ENCODE measurements at places on chromosomes 6 and 20.
A peak's percentile ranks its signal among the peaks of the same experiment; 100 is the strongest.

DNA sequence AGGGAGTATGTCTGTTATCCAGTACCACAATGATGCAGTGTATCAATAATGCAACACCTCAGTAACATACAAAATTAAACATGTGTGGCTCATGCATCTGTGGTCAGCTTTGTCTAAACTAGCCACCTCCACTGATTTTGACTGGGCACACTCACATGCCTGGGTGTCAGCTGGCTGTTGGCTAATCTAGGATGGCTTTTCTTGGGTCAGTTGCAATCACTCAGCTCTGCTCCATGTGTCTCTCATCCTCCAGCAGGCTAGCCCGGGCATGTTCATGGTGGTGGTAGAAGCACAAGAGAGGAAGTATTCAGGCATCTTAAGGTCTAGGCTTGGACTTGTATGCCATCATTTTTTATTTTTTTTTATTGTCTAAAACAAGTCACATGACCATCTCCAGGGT lies 59.3 kb upstream of the JAG1 start:
- DNase-seq = no peak

DNA sequence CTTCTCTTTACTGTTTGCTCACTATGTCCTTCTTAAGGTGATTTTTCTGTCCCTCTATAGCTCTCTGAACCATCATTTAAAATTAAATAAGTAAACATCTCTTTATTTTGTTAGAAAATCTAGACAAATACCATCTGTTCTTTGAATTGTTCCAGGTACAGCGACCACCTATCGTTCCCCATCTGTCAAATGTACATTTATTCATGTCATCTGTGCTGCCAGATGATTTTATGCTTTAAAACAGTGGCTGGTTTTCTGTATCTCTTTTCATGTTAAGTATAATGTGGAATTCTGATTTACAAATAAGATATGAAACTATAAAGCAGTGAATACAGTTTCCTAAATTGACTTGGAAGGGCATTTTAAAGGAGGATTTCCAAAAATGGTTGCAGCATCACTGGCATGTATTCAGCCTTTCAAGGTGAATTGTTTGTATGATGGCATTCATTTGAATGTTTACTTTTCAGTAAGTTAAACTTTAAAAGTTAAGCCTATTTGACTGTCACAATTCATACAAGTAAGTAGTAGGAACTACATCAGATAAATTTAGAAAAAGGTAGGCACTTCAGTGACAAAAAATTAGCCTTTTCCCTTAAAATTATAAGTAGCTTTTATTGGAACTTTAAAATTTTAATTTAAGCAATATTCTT lies 92.6 kb upstream of the CLVS2 start:
- DNase-seq = no peak

- DNase-seq = no peak
These were observed 118.1 kb upstream of the AFDN start for GRCh38 chr6:167708501-167709094.

DNA sequence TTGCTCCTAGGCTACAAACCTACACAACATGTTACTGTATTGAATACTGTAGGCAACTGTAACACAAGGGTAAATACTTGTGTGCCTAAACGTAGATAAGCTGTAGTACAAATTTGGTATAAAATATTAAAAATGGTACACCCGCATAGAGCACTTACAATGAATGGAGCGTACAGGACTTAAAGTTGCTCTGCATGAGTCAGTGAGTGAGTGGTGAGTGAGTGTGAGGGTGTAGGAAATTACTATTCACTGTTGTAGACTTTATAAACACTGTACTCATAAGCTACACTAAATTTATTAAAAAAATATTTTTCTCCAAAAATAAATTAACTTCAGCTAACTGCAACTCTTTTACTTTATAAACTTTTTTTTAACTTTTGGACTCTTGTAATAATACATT lies 391.6 kb downstream of the ADGRB3 start:
- DNase-seq = no peak

DNA sequence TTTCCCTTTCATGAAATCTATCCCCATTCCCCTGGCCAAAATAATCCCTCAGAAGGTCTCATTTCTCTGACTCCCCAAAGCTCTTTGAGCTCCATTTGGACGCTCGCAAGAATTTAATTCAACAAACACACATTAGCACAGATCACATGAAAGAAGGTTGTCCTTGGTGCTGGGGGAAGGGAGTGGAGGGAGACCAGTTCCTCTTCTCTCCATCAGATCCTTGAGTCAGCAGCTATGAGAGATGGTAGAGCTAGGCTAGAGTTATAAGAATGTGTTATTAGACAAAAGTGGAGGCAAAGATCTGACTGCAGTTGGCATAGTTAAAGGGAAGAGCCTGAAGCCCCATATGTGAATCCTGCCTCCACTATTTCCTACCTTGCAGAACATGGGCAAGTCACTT lies 184.2 kb upstream of the CDYL start:
- DNase-seq = no peak

DNA sequence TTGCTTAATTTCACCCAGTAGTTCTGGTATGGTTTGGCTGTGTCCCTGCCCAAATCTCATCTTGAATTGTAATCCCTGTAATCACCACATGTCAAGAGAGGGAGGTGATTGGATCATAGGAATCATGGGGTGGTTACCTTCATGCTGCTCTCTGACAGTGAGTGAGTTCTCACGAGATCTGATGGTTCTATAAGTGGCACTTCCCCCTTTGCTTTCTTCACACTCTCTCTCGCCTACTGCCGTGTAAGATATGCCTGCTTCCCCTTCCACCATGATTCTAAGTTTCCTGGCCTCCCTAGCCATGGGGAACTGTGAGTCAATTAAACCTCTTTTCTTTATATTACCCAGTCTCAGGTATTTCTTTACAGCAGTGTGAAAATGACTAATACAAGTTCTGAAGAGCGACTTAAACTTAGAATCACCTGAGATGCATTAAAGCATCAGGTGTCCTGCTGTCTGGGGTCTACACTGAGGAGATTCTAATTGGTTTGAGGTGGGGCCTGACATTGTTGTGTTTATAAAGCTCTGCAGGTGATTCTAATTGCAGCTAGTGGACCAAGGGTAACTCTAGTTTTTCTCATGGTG lies 82.1 kb upstream of the DTNBP1 start:
- DNase-seq = no peak

DNA sequence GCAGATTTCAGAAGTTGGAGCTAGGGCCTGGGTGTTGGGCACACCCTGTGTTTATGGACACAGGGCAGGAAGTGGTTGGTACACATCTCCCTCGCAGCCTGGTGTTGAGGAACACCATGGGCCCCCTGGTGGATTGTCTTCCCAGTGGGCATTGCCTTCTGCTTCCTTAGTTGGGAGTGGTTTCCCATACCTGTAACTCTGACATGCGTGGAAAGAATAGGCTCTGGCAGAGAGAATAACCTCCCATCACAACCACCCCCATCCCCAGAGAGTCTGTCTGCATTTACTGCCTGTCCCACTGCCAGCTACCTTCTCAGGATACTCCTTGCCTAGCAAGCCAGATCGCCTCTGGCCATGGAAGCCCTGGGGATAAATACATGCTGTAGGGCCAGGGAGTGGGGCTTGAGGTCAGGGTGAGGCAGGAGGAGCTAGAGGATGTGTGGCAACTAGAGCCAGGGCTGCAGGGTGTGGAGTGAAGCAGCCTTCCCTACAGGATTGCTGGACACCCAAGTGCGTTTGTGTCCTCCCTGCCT lies 14.7 kb downstream of the LRRC73 start:
- no peak for DNase-seq

DNA sequence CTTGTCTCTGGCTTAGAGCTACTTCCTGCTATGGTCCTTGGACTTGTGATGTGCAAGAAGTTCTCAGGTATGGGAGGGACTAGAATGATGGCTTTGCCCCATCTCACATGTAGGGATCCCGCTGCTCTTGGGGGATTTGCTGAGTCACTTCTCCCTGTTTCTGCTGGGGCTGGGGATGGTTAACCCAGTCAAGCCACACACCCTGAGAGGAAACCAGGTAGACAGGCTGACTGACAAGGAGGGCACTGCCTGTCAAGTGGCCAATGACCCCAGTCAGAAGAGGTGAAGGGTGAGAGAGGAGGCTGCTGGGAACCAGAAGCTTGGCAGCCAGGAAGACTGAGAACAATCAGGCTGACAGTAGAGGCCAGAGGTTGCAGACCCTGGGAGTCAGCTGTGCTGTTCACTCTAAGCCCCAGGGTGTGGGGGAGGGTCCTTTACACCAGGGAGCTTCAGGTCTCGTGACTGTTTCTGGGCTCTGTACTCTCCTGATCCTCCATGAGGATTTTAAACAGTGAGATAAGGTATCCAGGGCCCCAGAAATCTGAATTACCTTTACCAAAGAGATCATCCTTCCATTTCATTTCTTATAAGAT lies 34.6 kb downstream of the HLA-F start:
- DNase-seq = no peak

DNA sequence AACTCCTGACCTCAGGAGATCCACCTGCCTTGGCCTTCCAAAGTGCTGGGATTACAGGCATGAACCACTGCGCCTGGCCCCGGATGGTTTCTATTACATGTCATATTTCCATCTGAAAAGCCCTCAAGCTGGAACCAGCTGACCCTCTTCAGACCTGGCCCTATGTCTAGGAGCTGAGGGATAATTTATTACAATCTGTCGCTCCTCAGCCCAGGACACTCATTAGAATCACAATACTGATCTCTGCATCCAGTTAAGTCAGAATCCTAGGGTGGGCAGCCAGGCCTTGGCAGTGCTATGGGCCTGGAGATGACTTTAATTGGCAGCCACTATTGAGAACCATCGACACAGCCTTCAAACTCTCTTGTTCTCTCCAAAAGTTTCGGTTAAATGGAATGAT lies 162.6 kb upstream of the SNX9 start:
- DNase-seq = no peak

- DNase-seq = no peak
These were observed 4.2 kb upstream of the GPR31 start for GRCh38 chr6:167161851-167162467.

GRCh38 chr6:32252331-32253009 lies 28.6 kb upstream of the NOTCH4 start:
- no peak for DNase-seq

GRCh38 chr6:34381081-34381480 lies 11.4 kb downstream of the NUDT3 start:
- DNase-seq = no peak

DNA sequence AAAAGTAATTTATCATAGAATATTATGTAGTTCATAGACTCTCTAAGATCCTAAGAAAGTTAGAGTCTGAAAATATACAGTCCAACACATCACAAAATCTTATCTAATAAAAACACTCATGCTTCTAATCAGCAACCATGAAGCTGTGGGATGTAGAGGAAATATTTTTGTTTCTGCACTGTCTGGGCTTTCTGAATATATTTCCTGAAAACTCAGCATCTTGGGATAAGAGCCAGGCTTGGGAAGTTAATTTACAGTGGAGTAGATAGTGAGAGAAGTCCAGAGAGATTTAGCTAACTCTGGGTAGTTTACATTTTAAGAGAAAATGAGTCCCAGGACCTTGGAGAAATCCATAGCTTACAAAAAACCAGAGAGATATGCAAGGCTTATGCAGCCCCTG lies 150.4 kb upstream of the BMP5 start:
- DNase-seq = no peak

GRCh38 chr6:149093643-149094042 lies 223.9 kb upstream of the TAB2 start:
- no peak for DNase-seq

DNA sequence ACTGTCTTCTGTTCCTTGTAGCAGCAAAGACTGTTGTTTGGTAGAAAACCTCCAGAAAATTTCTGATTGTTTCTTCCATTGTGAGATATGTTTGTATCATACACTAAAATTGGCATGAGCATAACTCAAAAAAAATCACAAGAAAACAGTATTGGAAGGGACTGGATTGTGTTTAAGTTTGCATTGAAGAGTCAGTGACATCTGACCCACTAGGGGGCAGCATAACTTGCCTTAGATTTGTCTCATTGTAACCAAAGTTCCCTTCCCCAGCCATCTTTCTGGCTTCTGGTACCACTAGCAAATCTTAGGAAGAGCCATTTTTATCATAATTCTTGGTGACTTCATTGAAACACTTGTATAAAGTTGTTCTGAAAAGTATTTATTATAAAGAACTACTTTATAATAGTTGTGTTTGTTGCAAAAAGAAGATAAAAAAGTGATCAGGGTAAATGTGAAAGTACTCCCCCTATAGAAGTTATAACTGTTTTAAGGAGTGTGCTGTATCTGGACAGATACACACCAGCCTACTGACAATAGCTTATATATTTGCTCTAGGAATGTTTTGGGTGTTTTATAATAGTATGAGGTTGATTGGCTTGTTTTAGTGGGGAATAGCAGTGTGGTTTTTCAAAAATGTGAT lies 7.7 kb downstream of the CSTF1 start:
- DNase-seq = peak; percentile 9

GRCh38 chr6:56692523-56693245 lies 50.0 kb upstream of the DST start:
- no peak for DNase-seq

DNA sequence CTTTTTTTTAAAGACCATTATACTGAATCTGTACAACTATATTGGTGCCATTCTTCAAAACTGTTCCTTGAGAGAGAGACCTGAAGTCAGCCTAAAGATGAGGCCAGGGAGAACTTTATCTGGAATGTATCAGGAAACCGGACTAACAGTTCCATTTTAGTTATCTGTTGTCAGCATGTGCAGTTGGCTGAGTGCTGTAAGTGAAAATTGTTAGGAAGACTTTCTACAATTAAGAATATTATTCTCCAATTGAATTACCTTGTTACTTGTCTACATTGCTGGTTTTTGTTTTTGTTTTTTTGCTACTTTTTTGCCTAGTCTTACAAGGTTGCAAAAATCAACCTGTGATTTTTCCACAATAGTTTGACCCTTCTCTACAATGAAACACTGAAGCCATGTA lies 7.5 kb downstream of the CEP57L1 start:
- DNase-seq = no peak

DNA sequence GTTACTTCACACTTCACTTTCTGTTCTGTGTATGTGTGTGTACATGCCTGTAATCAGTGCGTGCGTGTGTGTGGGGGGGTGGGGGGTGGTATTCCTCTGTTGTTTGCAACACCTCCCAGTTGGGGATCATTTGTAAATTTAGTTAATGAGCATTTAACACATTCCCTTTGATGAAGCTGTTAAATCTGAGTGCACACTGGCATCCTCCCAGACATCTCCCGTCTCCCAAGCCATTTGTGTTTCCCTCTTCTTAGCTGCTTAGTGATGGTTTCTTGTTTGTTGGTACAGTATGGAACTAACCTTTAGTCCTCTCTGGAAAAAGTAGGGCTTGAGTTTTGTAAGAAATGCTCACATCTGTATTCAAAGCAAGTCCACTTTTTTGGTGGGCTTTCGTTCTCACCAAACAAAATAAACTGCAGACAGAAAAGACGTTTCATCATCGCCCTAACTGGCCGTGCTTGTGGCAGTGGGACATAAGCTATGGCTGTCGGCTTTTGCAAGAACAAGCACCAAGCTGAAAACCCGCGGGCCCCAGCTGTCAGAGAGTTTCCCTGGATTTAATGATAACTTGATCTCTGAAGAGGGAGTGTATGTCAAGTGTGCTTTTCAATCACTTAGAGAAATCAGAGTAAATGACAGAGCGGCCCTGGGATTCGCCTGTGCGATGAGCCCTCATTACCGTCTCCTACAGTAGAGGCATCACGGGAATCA lies 54.9 kb upstream of the SASH1 start:
- no peak for DNase-seq

Measured in activated naive CD4-positive, alpha-beta T cell (primary cell).